Lung (tissue), 17 donors: ENCODE measurements at places on chromosomes 1 and 21. TPM values are rescaled to one million over a fixed set of nuclear protein-coding genes. Genes with fewer than 3 reads are reported as not detected.

GRCh38 chr1:94688646-94689045, 131.5 kb upstream of the SLC44A3 start:
- H3K36me3 ChIP-seq, result no peaks in the 10 kb centered on the region
- DNase-seq, result no peak
- H3K27me3 ChIP-seq, result no peaks in the 10 kb centered on the region
- H3K27ac ChIP-seq, result no peak overlapping the region
- H3K4me1 ChIP-seq, result no peaks in the 10 kb centered on the region
- H3K4me3 ChIP-seq, result no peak overlapping the region

DNA sequence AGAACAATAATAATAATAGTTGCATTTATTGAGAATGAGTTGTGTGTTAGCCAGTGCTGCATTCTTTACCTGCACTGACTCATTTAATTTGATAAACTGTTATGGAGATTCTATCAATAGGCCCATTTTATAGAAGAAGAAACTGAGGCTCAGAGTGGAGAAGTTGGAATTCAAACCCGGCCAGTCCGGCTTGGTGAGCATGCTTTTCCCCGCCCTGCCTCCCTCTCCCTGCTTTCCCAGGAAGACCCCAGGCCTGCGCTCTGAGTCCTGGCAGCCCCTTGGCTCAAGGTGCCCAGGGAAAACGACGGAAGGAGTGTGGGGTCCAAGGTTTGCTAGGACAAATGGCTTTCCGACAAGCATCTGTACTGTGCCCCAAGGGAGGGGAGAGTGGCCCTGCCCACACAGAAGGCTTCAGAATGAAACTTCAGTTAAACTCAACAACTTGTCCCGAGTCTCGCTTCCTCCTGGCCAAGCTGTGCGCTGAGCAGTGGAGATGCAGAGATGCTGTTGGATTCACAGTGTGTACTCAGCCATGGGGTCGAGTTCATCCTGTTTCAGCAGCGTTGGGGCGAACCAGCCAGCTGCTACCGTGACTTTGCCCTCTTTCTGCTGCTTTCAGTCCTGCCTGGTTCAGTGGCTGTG, 23.3 kb upstream of the PADI6 start:
- H3K27me3 ChIP-seq, result no peaks in the 10 kb centered on the region
- DNase-seq, result no peak
- H3K4me3 ChIP-seq, result no peak overlapping the region
- H3K4me1 ChIP-seq, result no peaks in the 10 kb centered on the region

- H3K36me3 ChIP-seq, result no peaks in the 10 kb centered on the region
- H3K27me3 ChIP-seq, result no peaks in the 10 kb centered on the region
- H3K4me1 ChIP-seq, result peaks cover 3% of the 10 kb centered on the region
- peak overlapping the region; percentile 93 for H3K4me3 ChIP-seq
- DNase-seq, result peak; percentile 44
Observed at GRCh38 chr21:33642896-33643657, 776 bp downstream of the ITSN1 start.

- H3K27me3 ChIP-seq, result no peaks in the 10 kb centered on the region
- no peaks in the 10 kb centered on the region for H3K4me1 ChIP-seq
- DNase-seq, result no peak
- H3K4me3 ChIP-seq, result no peak overlapping the region
- peak overlapping the region; percentile 24 for H3K27ac ChIP-seq
Observed at GRCh38 chr21:32427958-32428623, 15.6 kb downstream of the EVA1C start.

The PROK1 gene
- 0.05 TPM for polyA plus RNA-seq

The DIP2A gene
- 24.8 TPM for polyA plus RNA-seq

The LRRC71 gene
- 3.4 TPM for polyA plus RNA-seq

The EFNA3 gene
- 1.8 TPM for polyA plus RNA-seq
